ENCODE measurements at places on chromosomes 1 and 21.
A peak's percentile ranks its signal among the peaks of the same experiment; 100 is the strongest.

GRCh38 chr1:228073857-228074545 lies 8.5 kb upstream of the ARF1 start:
- no peaks in the 10 kb centered on the region for H3K27me3 ChIP-seq
- peak; percentile 24 for DNase-seq
- no peaks in the 10 kb centered on the region for H3K4me1 ChIP-seq

DNA sequence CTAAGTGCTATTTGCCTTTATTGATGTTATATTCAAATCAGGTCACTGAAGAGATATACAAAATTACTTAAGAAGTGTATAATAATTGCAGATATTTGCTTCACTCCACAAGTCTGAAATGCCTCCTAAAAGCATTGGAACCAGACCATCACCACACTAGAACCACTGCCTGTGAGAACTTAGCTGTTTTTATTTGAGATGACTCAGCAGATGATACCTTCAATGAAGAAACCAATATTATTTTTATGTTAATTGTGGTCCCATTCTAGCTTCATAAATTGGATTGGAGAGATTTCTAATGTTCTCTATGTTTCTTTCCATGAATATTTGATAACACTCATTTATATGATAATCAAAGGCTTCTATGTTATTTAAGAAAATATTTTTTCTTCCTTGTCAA lies 740.6 kb downstream of the KCNT2 start:
- H3K4me1 ChIP-seq, result no peaks in the 10 kb centered on the region
- H3K27ac ChIP-seq, result no peak overlapping the region
- no peaks in the 10 kb centered on the region for H3K27me3 ChIP-seq
- H3K36me3 ChIP-seq, result no peaks in the 10 kb centered on the region
- no peak overlapping the region for H3K4me3 ChIP-seq

GRCh38 chr21:17455451-17455850 lies 57.4 kb upstream of the CXADR start:
- DNase-seq, result no peak
- H3K27me3 ChIP-seq, result no peaks in the 10 kb centered on the region
- peaks cover 18% of the 10 kb centered on the region for H3K4me1 ChIP-seq
- H3K4me3 ChIP-seq, result no peak overlapping the region
- no peaks in the 10 kb centered on the region for H3K36me3 ChIP-seq
- H3K27ac ChIP-seq, result no peak overlapping the region

DNA sequence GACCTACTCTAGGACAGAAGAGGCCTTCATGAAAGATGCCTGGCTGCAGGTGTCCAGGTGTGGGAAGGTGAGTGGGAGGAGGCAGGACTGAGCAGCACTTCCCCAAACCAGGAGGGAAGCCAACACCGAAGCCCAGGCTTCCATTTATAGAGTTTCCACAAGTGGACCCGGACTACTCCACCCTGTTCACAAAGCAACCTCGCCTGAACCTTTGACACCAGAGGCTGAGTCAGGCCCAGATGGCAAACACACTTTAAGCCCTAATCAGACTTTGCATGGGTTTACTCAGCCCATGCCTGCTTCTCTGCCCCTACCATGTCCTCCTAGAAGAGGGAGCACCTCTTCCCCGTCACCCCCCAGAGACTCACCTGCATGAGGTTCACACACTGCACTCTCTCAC lies 14.0 kb downstream of the PRR9 start:
- H3K4me1 ChIP-seq, result no peaks in the 10 kb centered on the region
- H3K4me3 ChIP-seq, result no peak overlapping the region

GRCh38 chr1:228045405-228045804 lies 37.1 kb upstream of the ARF1 start:
- H3K27me3 ChIP-seq, result peaks cover under 1% of the 10 kb centered on the region
- DNase-seq, result no peak
- peaks cover 4% of the 10 kb centered on the region for H3K4me1 ChIP-seq
- no peak overlapping the region for H3K27ac ChIP-seq
- no peaks in the 10 kb centered on the region for H3K36me3 ChIP-seq

GRCh38 chr1:66729523-66729922 lies 22.7 kb upstream of the DYNLT5 start:
- H3K4me1 ChIP-seq, result peaks cover 5% of the 10 kb centered on the region
- H3K27ac ChIP-seq, result no peak overlapping the region
- no peak for DNase-seq
- H3K36me3 ChIP-seq, result no peaks in the 10 kb centered on the region

DNA sequence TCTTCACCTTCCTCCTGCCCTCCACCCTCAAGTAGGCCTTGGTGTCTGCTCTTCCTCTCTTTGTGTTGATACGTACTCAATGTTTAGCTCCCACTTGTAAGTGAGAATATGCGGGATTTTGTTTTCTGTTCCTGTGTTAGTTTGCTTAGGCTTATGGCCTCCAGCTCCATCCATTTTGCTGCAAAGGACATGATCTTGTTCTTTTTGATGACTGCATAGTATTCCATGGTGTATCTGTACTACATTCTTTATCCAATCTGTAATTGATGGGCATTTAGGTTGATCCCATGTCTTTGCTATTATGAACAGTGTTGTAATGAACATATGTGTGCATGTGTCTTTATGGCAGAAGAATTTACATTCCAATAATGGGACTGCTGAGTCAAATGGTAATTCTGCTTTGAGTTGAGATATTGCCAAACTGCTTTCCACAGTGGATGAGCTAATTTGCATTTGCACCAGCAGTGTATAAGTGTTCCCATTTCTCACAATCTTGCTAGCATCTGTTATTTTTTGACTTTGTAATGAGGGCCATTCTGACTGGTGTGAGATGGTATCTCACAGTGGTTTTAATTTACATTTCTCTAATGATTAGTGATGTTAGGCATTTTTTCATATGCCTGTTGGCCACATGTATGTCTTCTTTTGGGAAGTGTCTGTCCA lies 272.7 kb downstream of the SDCCAG8 start:
- peaks cover 5% of the 10 kb centered on the region for H3K4me1 ChIP-seq
- H3K27ac ChIP-seq, result no peak overlapping the region
- H3K36me3 ChIP-seq, result no peaks in the 10 kb centered on the region
- no peak for DNase-seq
- H3K4me3 ChIP-seq, result no peak overlapping the region

DNA sequence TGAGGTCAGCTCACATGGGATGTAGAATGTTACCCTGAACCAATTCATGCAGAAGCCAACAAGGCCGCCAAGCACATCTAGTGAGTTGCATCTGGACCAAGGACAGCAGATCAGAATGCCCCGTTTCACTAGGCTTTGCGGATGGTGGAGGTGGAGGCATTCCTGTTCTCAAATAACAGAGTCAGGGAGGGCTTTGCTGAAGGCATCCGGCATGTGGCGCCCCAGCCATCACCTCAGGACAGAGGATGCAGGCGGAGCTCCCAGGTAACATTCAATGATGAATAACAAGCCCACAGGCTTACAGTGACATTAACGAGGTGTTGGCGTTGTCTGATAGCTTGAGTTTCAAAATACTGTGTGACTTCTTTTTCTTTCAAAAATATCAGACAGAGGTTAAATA lies 476.2 kb downstream of the CAMTA1 start:
- H3K36me3 ChIP-seq, result no peaks in the 10 kb centered on the region
- peaks cover 57% of the 10 kb centered on the region for H3K27me3 ChIP-seq
- no peak overlapping the region for H3K4me3 ChIP-seq
- H3K4me1 ChIP-seq, result no peaks in the 10 kb centered on the region
- DNase-seq, result peak; percentile 41

- peaks cover 18% of the 10 kb centered on the region for H3K4me1 ChIP-seq
- peaks cover 2% of the 10 kb centered on the region for H3K36me3 ChIP-seq
- peak within 1 kb of the TSS; percentile 80 for H3K4me3 ChIP-seq
- DNase-seq, result peak; percentile 83
Measured at GRCh38 chr1:99969729-99970621, at the start of gene SLC35A3. TSS of gene SLC35A3 (plus strand) at chr1:99969996. CDS start at chr1:99993555, 23,559 bp downstream.

GRCh38 chr1:6557597-6557996 lies 2.5 kb downstream of the TAS1R1 start:
- H3K4me3 ChIP-seq, result no peak overlapping the region
- peaks cover 19% of the 10 kb centered on the region for H3K4me1 ChIP-seq
- no peaks in the 10 kb centered on the region for H3K27me3 ChIP-seq
- H3K27ac ChIP-seq, result no peak overlapping the region
- DNase-seq, result no peak
- H3K36me3 ChIP-seq, result no peaks in the 10 kb centered on the region

DNA sequence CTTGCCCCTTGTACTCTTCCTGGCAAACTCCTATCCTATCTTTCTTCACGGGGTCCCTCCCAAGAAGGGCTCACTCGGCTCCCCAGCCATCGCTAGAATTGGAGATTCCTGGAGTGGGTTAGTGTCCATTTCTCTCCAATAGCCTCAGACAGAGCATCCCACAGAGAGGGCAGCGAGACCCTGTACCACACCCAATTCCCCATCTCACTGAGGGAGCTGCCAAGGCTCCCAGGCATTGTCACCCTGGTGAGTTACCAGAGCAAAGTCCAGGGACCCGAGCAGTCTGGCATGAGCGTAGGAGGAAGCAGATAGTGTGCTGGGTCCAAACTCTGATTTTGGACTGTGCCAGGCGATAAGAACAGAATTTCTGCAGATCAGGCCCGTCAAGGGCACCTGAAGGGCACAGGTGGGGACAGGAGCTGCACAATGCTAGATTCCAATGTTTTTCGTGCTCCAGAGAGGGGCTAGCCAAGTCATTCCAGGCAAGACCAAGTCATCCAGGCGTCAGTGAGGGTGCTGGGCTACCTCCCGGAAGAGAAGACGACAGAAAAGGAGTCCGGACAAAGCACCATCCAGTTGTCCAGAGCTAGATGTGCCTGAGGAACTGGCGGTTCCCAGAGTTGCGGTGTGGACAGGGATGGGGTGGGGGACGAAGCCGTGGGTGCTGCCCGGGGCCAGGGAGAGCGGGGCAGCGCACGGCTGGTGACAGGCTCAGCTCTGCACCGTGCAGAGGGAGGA lies 15.3 kb downstream of the AKR7A3 start:
- peaks cover 4% of the 10 kb centered on the region for H3K4me1 ChIP-seq
- peaks cover 5% of the 10 kb centered on the region for H3K27me3 ChIP-seq
- no peak for DNase-seq
- H3K36me3 ChIP-seq, result no peaks in the 10 kb centered on the region

GRCh38 chr1:62794053-62794452 lies 10.1 kb downstream of the ATG4C start:
- no peaks in the 10 kb centered on the region for H3K27me3 ChIP-seq
- no peaks in the 10 kb centered on the region for H3K36me3 ChIP-seq
- DNase-seq, result no peak
- H3K27ac ChIP-seq, result no peak overlapping the region

GRCh38 chr1:16078925-16079656 lies 5.6 kb upstream of the FAM131C start:
- H3K4me3 ChIP-seq, result no peak overlapping the region
- peaks cover 61% of the 10 kb centered on the region for H3K4me1 ChIP-seq
- no peaks in the 10 kb centered on the region for H3K36me3 ChIP-seq
- peak overlapping the region; percentile 18 for H3K27ac ChIP-seq
- no peaks in the 10 kb centered on the region for H3K27me3 ChIP-seq

DNA sequence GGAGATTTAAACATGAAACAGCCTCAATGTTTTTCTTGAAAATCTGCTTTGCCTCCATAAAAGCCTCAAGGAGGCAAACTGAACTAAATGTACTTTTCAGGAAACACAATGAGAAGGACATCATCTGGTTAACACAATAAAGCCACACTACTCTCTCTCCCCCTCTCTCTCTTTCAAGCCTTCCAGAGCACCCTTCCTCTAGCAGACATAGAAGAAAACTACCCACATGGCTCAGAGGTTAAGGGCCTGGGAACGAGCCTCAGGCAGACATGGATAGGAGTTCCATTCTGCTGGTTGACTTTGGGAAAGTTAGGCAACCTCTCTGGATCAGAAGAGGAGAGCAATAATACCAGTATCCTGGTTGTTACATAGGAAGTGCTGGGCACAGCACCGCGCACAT lies 42.9 kb downstream of the RUNX1 start:
- H3K36me3 ChIP-seq, result no peaks in the 10 kb centered on the region
- no peak overlapping the region for H3K4me3 ChIP-seq
- DNase-seq, result no peak
- no peaks in the 10 kb centered on the region for H3K4me1 ChIP-seq

- no peak overlapping the region for H3K4me3 ChIP-seq
- no peaks in the 10 kb centered on the region for H3K4me1 ChIP-seq
- no peaks in the 10 kb centered on the region for H3K27me3 ChIP-seq
- DNase-seq, result no peak
Measured at GRCh38 chr1:57137980-57138379, 172.2 kb upstream of the C8B start.

- H3K27ac ChIP-seq, result no peak overlapping the region
- H3K36me3 ChIP-seq, result no peaks in the 10 kb centered on the region
- no peak for DNase-seq
- H3K4me3 ChIP-seq, result no peak overlapping the region
Measured at GRCh38 chr21:16154321-16154720, 424.5 kb downstream of the USP25 start.

- H3K27me3 ChIP-seq, result peaks cover 15% of the 10 kb centered on the region
- H3K4me1 ChIP-seq, result peaks cover 15% of the 10 kb centered on the region
- no peak for DNase-seq
- H3K4me3 ChIP-seq, result no peak overlapping the region
- no peaks in the 10 kb centered on the region for H3K36me3 ChIP-seq
Measured at GRCh38 chr1:25033030-25033827, 103.2 kb upstream of the RUNX3 start.

- no peak overlapping the region for H3K27ac ChIP-seq
- no peak overlapping the region for H3K4me3 ChIP-seq
- H3K27me3 ChIP-seq, result no peaks in the 10 kb centered on the region
- no peaks in the 10 kb centered on the region for H3K4me1 ChIP-seq
- H3K36me3 ChIP-seq, result no peaks in the 10 kb centered on the region
Measured at GRCh38 chr1:195243492-195243891, 1364.7 kb downstream of the KCNT2 start.

GRCh38 chr1:34290831-34291230 lies 114.1 kb downstream of the C1orf94 start:
- no peaks in the 10 kb centered on the region for H3K4me1 ChIP-seq
- no peak overlapping the region for H3K4me3 ChIP-seq
- DNase-seq, result no peak
- H3K27ac ChIP-seq, result no peak overlapping the region

GRCh38 chr1:230205719-230206198 lies 138.7 kb downstream of the GALNT2 start:
- H3K36me3 ChIP-seq, result peaks cover 21% of the 10 kb centered on the region
- H3K4me1 ChIP-seq, result peaks cover 15% of the 10 kb centered on the region
- no peak overlapping the region for H3K27ac ChIP-seq
- H3K27me3 ChIP-seq, result no peaks in the 10 kb centered on the region
- H3K4me3 ChIP-seq, result no peak overlapping the region
- DNase-seq, result no peak

GRCh38 chr21:41317063-41317392 lies 427 bp downstream of the FAM3B start:
- DNase-seq, result no peak
- peaks cover 16% of the 10 kb centered on the region for H3K27me3 ChIP-seq
- H3K4me1 ChIP-seq, result peaks cover 13% of the 10 kb centered on the region
- no peaks in the 10 kb centered on the region for H3K36me3 ChIP-seq
- H3K4me3 ChIP-seq, result peak overlapping the region; percentile 45

DNA sequence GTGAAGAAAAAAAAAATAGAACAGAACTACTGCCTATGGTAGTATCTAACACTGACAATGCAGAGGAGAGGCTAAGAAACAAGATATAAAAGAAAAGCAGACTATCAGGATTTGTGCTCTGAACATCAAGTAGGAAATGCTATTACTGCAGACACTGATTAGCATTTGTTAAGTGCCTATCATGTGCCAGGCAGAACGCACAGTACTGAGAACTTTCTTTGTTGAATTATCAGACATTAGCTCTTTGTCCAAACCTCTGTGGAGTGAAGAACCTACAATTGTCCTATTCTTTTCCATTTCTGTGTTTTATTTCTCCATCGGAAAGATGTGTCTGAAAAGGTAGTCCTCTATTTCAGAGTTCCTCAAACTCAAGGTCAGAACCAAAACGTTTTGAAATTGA lies 30.5 kb upstream of the DISP1 start:
- H3K36me3 ChIP-seq, result no peaks in the 10 kb centered on the region
- H3K27me3 ChIP-seq, result no peaks in the 10 kb centered on the region
- peaks cover 20% of the 10 kb centered on the region for H3K4me1 ChIP-seq
- no peak overlapping the region for H3K4me3 ChIP-seq
- no peak overlapping the region for H3K27ac ChIP-seq

Data from suprapubic skin (tissue), 4 donors.